ENCODE measurements at places on chromosomes 12 and 14. TPM values are rescaled to one million over a fixed set of nuclear protein-coding genes. Genes with fewer than 3 reads are reported as not detected.

Gene CELA1
- polyA plus RNA-seq, result not detected

DNA sequence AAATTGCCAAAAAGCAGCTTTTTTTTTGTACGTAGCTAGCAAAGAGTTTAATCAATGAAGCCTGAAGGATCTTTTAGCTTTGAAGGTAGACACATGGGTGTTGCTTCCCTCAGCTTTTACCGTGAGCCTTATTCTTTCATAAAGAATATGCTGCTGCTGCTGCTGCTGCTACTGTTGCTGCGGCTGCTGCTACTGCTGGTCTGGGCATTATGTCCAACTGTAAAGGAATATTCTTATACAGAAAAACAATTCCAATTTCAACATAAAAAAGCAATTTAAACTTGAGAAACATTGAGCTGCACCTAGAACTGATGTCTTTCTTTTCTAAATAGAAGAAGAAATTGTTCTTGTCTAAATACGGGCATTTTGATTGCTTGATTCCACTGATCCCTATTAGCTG, 38.9 kb upstream of the PPP1R12A start:
- no peak for DNase-seq

- no peak for DNase-seq
Measured at GRCh38 chr12:3483089-3483488, 7.9 kb upstream of the PRMT8 start.

Gene RNASE7
- polyA plus RNA-seq, result not detected

- DNase-seq, result no peak
Measured at GRCh38 chr12:20616093-20616492, 79.0 kb upstream of the SLCO1C1 start.

Gene HOXC4
- polyA plus RNA-seq, result 22.2 TPM

GRCh38 chr14:24236689-24237462, 4.1 kb downstream of the GMPR2 start:
- DNase-seq, result no peak

Gene HIGD1C
- 0.89 TPM for polyA plus RNA-seq

- no peak for DNase-seq
Measured at GRCh38 chr12:11861155-11861863, 209.4 kb upstream of the BCL2L14 start.

DNA sequence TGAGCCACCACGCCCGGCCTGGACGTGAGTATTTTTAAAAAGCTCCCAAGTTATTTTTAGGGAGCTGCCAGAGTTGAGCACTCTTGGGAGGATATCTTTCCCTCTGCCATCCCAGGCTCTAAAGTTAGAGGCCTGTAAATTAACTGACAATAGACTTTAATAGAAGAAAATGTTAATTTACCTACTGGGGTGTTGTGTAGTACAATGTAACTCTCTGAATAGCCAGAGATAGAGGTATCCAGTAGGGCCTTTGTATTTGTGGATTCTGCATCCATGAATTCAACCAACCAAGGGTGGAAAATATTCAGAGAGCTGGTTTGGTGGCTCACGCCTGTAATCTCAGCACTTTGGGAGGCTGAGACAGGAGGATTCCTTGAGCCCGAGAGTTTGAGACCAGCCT, 7.6 kb upstream of the PIGH start:
- DNase-seq, result no peak

Gene MYF6
- 72.5 TPM for polyA plus RNA-seq

Gene DLK1
- 2,385 TPM for polyA plus RNA-seq

GRCh38 chr14:98456231-98456630, 815.8 kb downstream of the BCL11B start:
- no peak for DNase-seq

GRCh38 chr12:52380271-52380694, 5.2 kb downstream of the KRT84 start:
- DNase-seq, result peak; percentile 20

Gene STAT6
- polyA plus RNA-seq, result 34.1 TPM

DNA sequence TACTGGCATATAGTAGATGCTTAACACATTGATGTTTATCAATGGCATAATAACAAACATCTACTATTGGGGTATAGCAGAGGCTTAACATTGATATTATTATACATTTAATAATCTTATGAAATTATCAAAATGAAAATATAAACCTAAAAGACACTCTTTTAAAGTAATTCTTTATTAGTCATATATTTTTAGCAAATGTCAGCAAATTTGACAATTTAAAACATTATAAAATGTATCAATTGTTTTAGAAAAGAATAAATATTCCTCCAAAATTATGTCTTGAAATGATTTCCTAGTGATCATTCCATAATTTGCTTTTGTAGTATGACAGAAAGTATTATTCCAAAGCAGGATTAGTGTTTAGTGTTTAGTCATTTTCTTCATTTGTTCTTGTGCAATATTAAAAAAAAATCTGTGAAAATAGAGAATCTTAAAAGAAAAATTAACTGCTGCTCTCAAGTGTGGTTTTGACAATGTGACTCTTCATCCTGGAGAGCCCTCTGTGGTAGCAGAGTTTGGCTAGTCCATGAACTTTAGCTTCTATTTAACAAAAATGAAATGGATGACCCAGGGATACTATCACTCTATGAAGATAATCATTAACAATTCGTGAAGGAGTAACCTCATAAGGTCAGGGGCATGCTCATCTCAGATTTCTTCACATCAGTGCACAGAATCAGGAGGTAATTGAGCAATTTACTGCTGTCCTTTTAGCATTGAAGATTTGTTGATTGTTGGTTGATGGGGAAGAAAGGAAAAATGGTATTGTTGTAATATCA, 1018.5 kb downstream of the LRFN5 start:
- no peak for DNase-seq

Gene TMEM30B
- 4.0 TPM for polyA plus RNA-seq

Gene FITM1
- polyA plus RNA-seq, result 127 TPM

DNA sequence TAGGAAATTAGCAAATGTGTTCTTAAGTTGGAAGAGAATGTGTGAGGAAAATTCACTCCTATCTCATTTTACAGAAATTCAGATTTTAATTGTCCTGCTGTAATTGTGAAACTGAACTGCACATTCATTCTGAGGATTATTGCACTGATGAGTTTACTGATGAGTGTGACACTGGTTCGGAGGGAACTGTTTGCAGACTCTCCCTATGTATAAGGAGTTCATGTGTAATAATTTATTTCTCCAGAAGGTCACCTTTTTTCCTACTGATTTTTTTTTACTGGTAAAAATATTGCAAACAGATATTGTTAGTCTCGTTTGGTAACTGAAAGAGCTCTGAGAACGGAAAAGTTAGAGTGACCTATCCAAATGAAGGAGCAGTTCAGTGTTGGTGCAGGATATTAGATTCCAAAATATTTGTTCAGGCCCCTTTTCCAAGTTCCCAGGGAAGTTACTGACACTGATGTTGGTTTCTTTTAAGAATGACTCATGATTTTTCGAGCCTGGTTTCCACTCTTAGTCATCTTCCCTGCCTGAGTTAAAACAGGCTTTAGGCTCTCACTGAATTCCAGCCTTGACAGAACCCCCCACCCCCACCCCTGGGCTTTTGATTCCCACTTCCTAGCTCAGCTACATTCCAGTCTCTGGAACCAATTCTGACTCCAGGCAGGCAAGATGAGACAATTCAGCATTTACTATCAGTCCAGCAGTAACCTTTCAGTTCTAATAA, 18.4 kb downstream of the ANO6 start:
- peak; percentile 89 for DNase-seq

Measured in muscle of back (tissue), 13 donors.